ENCODE measurements at places on chromosomes 12 and 14.

DNA sequence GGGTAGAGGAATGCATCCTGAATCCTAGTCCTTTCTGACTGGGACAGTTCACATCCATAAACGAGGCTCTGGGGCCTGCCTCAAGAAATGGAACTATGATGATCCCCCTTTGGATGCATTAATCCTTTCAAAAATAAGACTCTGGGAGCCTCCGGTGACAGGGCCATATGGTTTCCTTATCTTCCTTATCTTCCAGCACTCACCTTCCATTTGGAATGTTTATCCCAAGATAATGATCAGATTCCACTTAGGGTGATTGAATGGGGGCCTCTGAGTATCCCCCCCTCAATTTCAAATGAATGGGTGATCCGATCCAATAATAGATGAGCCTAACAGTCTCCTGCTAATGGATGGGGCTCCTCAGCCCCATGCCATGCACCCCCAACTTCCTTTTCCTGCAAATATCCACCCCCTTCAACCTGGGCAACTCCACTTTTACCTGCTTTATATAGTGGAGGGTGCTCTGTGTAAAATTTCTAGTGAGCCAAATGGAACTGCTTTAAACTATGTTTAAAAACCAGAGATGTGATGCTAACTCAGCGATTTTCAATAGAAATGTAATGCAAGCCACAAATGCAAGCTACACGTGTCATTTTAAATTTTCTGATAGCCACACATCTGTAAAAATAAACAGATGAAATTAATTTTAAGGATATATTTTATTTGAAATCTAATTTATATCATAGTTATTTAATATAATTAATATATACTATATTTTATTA is 157.8 kb downstream of the ZFP36L1 start:
- DNase-seq = peak; percentile 77

DNA sequence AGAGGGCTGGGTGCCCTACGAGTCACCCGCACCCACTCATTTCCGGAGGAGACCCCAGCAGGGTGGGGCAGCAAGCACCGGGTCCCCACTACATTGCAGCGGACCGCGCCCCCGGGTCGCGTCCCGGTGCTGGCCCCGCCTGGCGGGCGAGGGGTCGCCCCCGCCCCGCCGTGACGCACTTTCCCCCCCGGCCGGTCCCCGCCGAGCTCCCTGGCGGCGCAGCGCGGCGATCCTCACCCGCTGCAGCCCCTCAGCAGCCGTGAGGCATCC is 106.1 kb downstream of the PRICKLE1 start:
- DNase-seq = no peak

GRCh38 chr12:111186347-111186746 is 182.5 kb downstream of the PHETA1 start:
- no peak for DNase-seq

- no peak for DNase-seq
These were observed 2.2 kb downstream of the TEDC1 start for GRCh38 chr14:105492971-105493871.

DNA sequence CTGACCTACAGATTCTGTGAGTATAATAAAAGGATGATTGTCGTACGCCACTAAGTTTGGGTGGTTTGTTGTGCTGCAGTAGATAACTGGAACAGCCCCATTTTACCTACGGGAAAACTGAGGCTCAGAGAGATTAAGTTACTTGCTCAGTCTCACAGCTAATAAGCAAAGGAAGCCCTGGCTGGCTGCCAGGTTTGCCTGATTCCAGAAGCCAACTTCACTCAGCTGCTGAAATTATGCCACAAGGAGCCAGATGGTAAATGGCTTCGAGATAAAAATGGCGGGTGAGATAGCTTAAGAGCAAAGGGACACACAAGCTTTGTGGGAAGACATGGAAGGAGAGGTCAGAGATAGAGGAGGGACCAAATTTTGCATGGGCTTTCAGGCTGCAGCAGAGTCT is 191.5 kb upstream of the NOS1 start:
- DNase-seq = no peak

GRCh38 chr12:102016472-102016871 is 45.3 kb downstream of the WASHC3 start:
- DNase-seq = no peak

GRCh38 chr14:79017561-79017960 is 847.4 kb downstream of the NRXN3 start:
- DNase-seq = no peak

DNA sequence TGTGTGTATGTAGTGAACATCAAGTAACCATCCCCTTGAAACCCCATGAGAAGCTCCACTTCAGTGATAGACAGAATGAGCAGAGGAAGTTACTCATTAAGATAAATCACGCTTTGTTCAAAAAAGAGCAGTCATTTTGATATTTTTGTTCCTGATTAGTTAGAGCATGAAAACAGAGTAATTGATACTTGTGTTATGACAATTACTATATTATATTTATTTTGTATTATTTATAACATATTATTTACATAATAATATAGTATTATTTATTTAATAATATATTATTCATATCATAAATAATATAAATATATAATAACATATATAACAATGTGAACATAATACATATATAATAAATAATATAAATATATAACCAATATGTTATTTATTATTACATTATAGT is 580.9 kb downstream of the SOX5 start:
- DNase-seq = no peak

DNA sequence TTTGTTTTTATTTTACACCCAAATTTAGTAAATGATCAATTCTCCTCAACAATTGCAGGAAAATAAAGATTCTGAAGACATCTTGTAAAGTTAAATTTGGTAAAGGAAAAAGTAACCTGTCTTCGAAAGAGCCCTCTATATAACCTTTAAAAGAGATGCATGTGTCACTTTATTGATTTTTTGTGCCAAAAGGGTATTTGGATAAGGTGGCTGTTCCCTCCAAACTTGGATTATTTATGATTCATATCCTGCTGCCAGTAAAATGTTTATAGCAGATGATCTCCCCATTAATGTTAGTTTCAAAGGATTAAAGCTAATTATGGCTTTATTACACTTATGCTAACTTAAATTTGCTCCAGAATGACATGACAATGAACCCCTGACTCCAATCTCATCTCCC is 98.8 kb downstream of the DUSP6 start:
- DNase-seq = no peak

DNA sequence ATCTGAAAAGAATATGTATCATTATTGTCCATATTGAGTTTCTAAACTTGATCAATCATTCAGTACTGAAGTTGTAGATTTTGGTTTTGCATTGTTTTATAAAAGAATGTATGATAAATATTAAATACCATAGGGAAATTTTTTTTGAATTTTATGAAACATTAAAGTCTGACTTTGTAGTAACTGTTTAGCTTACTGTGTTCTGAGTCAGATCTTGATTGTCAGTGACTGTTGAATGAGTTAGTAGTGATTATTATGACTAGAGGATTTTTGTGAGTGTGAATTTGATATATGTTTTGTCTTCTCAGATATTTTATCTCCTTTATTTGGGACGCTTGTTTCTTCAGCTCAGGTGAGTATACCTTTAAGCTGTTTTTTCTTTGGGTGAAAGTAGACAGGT is 10.1 kb downstream of the TDP1 start:
- no peak for DNase-seq

DNA sequence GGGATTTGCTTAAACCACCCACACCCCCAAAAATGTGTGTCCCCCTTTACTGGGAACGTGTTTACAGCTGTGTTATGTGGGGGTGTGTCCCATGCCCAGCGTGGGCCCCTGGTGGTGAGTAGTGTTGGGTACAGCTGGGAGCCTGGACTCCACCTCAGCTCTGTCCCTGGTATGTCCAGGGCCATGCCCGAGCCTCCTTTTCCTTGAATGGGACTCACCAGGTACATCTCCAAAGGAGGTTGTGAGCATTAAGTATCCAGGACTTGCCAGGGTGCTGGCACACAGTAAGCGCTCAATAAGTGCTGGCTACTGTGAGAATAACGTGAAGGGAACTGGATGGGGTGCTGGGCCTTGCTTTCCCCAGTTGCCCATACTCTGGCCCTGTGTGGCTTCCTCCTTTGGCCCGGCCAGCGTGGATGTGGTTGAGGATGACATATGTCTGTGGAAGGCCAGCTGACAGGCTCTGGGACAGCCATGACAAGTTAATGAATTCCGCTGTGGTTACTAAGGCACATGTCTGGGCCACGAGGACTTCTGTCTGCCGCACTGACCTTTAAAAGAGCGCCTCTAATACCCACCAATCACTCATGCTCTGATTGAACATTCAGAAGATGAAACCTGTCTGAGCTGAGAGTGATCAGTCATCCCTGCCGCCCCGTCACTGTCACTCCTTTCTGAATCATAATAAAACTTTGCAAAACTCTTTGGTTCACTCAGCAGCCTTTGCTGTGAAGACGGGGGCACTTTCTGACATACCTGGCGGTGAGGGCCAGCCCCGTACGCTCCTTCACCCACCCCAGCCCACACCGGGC is 74.7 kb downstream of the DIO3 start:
- DNase-seq = no peak

DNA sequence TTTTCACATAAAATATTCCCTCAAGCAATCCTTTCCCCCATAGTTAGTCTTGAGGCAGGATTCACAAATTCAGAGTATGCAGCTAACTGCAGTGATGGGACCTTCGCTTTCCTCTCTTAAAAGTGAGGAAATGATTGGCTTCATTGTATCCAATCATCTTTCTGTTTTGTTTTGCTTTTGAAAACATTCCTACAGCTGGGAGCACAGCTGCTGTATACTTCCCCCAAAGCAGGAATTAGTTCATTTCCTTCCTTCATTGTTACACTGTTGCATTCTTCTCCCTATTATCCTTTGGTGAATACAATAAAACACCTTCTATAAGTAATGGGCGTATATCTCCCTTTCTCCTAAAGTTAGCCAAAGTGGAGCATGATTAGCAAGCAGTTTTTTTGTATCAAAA is 9.4 kb upstream of the GAS2L3 start:
- DNase-seq = no peak

DNA sequence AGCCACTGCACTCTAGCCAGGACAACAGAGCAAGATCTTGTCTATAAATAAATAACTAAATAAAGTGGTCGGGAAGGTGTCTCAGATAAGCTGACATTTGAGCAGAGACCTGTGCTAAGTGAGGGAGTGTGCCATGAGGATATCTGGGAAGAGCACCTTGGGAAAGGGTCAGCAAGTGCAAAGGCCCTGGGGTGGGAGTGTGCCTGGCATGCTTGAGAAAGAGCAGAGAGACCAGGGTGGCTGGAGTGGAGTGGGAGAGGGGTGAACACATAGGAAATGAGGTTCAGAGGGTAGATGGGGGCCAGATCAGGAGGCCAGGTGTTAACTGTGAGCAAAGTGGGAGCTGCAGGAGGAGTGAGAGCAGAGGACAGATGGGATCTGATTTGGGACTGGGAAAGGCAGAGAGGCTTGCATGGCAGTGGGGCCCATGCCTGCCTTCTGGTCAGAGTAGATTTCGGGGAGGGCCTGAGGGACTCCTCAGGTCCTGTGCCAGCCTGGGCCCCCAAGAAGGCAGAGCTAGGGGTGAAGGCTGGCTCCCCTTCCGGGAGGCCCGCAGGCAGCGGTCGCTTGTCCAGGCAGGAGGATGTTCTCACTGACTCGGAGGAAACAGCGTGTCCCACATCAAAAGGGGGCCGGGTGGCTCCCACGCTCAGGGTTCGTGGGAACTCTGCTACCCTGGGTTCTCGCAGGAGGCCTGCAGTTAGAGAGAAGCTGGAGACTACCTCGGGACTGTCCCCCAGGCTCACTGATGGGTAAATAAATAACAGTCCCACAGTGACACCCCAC is 32.6 kb downstream of the DTX1 start:
- no peak for DNase-seq

- no peak for DNase-seq
These were observed 22.8 kb downstream of the ITPK1 start for GRCh38 chr14:93092606-93093556.

GRCh38 chr12:11707535-11707934 is 58.1 kb downstream of the ETV6 start:
- no peak for DNase-seq

DNA sequence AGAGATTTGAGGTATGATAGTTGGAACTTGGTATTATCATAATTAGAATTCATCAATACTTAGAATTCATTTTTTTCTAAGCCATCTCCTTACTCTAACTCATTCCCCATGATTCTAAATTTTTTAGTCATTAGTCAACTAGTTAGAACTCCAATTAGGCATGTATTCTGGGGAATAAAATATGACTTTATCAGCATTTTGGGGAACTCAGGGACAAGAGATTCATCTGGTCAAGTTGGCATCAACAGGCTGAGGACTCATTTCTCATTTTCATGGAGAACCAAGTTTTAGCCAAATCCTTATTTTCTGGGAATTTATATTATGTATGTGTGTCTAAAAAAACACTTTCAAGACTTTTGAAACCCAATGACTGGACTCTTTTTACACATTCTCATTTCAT is 29.2 kb downstream of the DIP2B start:
- no peak for DNase-seq

DNA sequence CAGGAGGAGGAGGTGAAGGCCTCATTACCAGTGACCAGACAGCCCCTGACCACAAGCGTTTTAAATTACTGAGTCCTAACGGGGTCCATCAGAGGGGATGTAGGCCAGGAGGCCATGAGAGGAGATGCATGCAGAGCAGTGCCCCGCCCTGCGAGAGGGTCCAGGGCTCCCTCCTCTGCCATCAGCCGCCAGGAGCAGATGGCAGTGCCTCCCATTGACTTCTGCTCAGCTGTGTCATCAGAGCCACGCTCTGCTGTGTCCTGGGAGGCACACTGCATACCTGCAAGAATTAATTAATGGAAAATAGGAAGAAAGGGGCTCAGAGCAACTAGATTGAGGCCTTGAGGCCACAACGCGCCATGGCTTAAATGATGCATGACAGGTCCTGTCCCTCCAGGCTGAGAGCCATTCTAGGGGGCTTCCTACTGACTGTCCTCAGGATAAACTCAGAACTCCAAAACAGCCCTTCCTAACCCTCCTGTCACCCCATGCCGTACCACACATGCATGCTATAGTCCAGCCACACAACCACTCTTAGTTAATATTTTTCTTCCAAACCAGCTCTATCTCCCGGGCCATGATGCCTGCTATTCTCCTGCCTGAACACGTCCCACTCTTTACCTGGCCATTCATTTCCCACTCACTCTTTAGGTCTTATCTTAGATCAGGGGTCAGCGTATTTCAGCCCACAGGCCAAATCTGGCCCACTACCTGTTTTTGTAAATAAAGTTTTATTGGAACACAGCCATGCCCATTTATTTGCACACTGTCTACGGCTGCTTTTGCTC is 235.8 kb downstream of the KSR2 start:
- no peak for DNase-seq

DNA sequence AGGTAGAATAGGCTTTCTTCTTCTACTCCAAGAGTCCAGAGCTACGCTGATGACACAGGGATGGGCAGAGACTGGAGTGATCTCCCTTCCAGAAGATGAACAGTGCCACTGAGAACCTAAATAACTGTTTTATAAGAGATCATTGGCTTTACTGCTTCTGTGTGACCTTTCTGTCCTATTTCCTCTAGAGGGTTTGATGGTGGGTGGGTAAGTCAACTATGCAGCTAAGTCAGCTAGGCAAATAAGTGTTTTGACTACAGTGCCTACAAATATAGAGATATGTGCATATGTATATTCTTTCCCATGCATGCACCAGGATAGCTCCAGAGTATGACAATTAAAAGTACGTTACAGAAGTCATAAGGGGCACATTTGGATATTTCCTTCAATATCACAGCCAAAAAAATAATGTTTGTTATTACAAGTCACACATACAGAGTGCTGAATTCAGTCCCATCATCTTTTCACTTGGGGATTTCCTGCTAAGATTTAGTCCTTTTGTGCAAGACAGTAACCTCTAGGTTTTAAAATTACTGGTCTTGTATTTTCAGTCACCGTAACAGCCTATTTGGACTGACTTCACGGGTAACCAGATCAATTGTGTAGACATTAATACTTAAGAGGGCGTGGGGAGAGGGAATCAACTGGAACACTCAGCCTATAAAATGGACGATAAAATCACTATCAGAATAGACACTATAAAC is 412.6 kb upstream of the SOX5 start:
- no peak for DNase-seq
